Stimulated activated CD4-positive, alpha-beta T cell treated with anti-CD3 and anti-CD28 coated beads, Interleukin-4, amount 100 ng/mL, for 48 hours (primary cell): ENCODE measurements at places on chromosomes 6 and 20.

DNA sequence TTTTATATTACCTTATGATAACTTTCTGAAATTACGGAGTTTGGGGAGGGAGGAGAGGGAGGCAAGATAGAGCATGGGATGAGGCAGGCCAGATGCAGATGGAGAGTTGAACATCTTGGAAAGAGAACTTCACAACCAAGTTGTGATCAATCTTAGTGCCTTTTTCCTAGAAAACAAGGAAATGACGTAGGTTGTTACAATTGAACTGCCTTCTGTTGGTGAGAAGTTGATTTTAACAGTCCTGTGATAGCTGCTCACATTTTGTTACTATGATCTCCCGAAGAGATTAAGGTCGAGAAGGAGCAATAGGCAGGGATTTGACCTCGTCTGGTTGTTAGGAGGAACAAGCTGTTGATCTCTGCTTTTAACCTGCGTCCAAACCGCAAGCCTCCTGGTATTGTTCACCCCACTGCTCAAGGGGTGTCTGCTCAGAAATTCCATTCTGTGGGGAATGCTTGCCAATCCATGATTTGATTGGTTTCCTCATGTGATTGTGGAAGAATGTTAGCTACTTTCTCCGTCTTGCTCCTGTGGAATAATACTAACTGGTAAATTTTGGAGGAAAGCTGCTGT lies 35.1 kb downstream of the TIAM2 start:
- no peak for DNase-seq

DNA sequence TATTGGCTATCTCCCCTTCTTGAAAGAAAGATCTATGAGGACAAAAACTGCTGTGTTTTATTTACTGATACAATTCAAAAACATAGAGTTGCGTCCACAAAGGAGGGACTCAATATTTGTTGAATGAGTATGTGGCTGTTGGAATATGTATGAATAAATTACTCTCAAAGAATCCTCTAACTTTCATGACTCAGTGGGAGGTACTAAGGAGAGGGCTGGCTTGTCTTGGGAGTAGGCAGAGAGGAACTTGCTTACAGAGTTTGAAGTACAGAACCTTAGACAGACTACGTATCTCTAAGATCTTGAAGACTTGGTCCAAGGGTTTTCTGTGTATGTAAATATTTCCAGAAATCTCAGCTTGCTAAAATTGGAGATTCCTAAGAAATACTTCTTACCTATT lies 504.0 kb upstream of the PTCHD4 start:
- DNase-seq, result no peak

DNA sequence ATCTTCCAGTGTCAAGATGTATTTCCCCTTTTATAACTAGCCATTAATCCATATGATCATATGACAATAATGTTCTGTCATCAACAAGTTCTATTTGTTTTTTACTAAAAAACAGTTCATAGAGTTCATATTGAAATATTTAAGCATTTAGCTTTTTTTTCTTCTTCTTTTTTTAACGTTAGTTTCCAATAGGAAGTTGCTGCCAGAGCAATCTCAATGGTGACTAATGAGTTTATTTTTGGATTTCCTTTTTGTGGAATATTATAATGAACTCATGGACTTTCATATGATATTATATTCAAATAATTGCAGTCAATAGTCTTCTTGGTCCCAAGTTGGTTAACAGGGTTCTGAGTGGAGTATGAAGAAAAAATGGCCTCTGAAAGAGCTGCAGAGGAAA lies 343.3 kb downstream of the BCKDHB start:
- no peak for DNase-seq

GRCh38 chr20:51510936-51511605 lies 31.4 kb downstream of the NFATC2 start:
- no peak for DNase-seq

GRCh38 chr6:121260651-121261102 lies 73.6 kb downstream of the TBC1D32 start:
- DNase-seq, result no peak

- DNase-seq, result no peak
Measured at GRCh38 chr6:140201787-140202458, 827.5 kb upstream of the CITED2 start.

GRCh38 chr20:49570828-49571552 lies 3.1 kb upstream of the PTGIS start:
- DNase-seq, result no peak

DNA sequence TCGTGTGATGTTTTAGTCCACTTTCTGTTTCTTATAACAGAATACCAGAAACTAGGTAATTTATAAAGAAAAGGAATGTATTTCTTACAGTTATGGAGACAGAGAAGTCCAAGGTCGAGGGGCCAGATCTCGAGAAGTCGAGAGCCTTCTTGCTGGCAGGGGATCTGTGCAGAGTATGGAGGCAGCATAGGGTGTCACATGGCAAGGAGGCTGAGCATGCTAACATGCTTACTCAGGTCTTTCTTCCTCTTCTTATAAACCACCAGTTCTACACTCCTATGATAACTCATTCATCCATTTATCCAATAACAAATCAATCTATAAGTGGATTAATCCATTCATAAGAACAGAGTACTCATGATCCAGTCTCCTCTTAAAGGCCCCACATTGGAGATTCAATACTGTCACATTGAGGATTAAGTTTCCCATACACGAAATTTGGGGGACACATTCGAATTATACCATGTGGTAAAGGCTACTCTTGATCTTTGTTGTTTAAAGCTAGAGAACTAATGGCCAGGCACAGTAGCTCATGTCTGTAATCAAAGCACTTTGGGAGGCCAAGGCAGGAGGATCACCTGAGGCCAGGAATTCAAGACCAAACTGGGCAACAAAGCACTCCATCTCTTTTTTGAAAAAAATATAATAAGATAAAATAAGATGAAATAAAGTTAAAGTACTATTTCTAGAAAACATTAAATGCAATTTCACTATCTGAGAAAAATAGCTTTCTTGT lies 2.1 kb downstream of the GOPC start:
- no peak for DNase-seq
